Heart right ventricle (tissue), 16 donors: ENCODE measurements at places on chromosomes 1 and 21. TPM values are rescaled to one million over a fixed set of nuclear protein-coding genes. Genes with fewer than 3 reads are reported as not detected.

IL19 gene
- total RNA-seq, result not detected

CFHR1 gene
- not detected for total RNA-seq

ALG14 gene
- total RNA-seq, result 3.5 TPM

F13B gene
- not detected for total RNA-seq

RNF19B gene
- 10.2 TPM for total RNA-seq

FMO4 gene
- 5.6 TPM for total RNA-seq

BLACAT1 gene
- not detected for total RNA-seq

CAMK1G gene
- total RNA-seq, result not detected

FCRLB gene
- 0.27 TPM for total RNA-seq

SIM2 gene
- total RNA-seq, result not detected

FBXO42 gene
- total RNA-seq, result 22.9 TPM

IQGAP3 gene
- 3.8 TPM for total RNA-seq

CACNA1E gene
- total RNA-seq, result 0.57 TPM

TEKT2 gene
- total RNA-seq, result not detected

HHIPL2 gene
- not detected for total RNA-seq

OR2G6 gene
- not detected for total RNA-seq

PCP4 gene
- total RNA-seq, result 3.7 TPM

TAS1R1 gene
- total RNA-seq, result not detected

NKAIN1 gene
- total RNA-seq, result not detected

OR2T2 gene
- total RNA-seq, result not detected

CDA gene
- total RNA-seq, result 2.9 TPM

BEND5 gene
- 4.1 TPM for total RNA-seq

IL22RA1 gene
- total RNA-seq, result 0.31 TPM

PLA2G2D gene
- total RNA-seq, result not detected

TCHHL1 gene
- total RNA-seq, result not detected

ATAD3C gene
- 1.5 TPM for total RNA-seq
